ENCODE measurements at places on chromosomes 2 and 18. TPM values are rescaled to one million over a fixed set of nuclear protein-coding genes. Genes with fewer than 3 reads are reported as not detected.

Gene RNF125
- total RNA-seq: 0.63 TPM

Gene POTEI
- total RNA-seq: 7.0 TPM

Gene PMAIP1
- total RNA-seq: 9.9 TPM

Gene CTLA4
- total RNA-seq: not detected

Gene RESP18
- total RNA-seq: not detected

DNA sequence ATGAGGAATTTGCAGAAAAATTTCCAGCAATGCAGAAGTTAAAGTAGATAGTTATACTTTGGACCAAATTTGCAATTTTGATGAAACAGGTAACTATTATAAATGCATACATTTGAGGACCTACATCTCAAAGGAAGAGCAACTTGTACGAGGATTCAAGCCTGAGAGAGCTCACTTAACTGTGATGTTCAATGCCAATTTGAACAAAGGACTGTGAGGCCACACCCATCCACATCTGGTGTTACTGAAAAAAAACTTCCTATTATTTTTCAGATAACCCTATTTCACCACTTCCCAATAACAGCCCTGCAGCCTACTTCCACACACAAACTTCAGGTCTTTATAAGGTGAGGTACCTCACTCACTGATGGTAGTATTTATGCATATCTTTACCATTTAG is 203.5 kb upstream of the NABP1 start:
- no peak for DNase-seq

DNA sequence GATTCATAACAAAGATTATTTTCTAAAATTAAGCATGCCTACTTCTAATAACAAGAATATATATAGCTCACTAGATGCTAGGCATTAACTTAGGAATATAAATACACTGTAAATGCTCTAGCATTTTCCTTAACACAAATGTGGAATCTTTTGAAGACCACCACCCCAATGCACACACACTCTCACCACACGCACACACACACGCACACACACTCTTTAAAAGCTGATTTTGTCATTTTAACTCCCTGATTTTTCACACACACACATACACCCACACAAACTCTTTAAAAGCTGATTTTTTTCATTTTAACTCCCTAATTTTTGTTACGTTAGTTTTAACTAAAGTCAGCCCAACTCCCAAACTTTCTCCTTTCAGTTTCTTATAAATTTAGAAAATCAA is 3.0 kb downstream of the COL5A2 start:
- DNase-seq: no peak

DNA sequence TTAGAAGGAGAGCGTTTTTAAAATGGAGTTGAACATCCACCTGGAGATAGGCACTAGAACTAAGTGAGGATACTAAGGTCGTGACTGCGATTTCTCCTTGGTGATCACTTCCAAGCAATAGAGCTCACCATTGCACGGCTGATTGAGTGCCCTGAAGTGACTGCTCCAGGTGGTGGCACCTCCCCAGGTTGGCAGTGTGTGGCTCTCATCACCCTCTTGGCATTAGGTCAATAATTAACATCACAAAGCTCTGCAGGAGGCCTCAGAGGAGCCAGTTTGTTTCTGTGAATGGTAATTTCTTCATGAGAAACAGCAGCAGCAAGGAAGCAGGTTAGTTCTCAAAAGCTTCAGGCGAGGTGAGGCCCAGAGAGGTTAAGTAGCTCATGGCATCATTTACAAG is 259.6 kb downstream of the CLIP4 start:
- no peak for DNase-seq

DNA sequence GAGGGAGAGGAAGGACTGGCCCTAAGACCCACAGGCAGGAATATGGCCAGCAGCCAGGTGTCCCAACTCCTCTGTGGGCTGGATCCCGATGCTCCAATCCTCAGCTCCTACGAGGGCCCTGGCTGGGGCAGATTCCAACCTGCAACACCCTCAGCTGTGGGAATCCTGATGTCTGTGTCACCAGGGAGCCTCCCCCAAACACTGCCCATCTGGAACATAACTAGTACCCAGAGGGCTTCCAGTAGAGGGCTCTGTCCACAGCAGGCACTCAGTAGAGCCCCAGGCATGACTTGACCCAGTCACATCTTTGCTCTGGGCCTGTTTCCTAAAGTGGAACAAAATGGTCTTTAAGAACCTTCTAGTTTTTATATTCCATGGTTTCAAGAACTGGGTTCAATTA is 20.6 kb upstream of the LOXHD1 start:
- no peak for DNase-seq

DNA sequence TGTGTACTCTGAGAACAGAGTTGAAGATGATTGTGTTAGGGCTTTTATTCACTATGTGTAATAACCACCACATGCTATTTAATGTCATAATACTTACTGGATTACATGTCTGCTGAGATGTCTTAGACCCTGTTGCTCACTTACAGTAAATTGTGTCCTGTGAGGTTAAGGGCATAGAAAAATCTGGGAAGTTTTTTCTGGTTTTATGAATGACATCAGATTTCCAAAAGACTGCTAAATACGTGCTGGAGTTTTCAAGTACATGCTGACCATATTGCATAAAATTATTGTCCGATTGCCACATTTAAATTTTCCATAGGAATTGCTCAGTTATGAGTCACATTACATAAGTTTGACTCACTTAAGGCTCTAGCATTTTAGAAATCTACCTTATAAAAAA is 96.7 kb upstream of the COL5A2 start:
- no peak for DNase-seq

DNA sequence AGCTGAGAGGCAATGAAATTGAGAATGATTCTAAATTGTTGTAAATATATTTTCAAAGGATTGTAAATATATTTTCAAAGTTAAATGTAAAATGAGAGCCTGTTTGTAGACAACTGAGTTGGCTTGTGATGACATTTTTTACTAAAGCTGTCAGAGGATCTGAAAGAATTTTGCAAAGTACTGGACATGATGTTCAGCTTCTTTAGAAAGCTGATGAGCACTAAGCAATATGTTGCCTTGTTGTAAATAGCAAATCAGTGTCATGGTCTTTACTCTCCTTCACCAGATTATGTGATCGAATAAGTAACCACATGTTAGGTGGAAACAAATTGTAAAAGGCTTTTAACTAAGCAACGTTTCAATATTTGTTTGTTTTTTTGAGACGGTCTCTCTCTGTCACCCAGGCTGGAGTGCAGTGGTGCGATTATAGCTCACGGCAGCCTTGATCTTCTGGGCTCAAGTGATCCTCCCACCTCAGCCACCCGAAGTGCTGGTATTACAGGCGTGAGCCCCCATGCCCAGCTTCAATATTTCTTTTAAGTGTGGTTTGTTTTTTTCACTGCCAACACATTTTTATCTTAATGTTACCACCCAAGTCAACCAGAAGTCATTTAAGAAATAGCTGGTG is 44.0 kb downstream of the E2F6 start:
- no peak for DNase-seq

- DNase-seq: no peak
Observed at GRCh38 chr2:220227266-220227920, 600.0 kb downstream of the SLC4A3 start.

- no peak for DNase-seq
Observed at GRCh38 chr2:169131587-169132512, 62.5 kb downstream of the DHRS9 start.

DNA sequence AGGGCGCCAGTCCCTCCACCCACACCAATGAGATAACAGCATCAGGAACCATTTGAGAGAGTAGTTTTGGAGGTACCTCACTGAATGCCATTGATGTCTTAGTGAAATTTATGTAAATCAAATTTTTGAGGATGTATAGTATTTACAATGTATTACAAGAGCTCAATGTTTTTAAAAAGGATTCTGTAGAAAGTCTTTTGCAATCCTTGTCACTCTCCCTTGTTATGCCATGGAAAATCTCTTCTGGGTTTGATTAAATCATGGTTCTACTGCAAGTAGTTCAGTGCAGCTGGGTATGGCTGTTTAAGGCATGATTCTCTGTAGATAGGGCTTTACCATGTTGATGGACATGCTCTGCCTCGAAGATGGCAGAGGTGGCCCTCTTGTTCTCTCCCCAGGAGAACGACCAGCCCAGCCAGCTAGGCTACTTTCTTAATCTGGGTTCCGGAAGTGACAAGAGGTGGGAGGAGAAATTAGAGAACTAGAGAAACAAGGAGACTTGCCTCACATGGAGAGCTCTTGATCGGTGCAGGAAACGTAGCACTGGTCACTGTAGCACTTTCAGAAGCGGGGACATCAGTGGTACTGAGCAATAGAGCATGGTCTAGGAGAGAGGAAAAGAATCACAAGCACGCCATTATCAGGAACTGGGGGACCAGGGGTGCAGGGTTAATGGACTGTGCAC is 202.7 kb downstream of the CLIP4 start:
- DNase-seq: no peak

GRCh38 chr18:74141667-74142066 is 6.0 kb downstream of the FBXO15 start:
- no peak for DNase-seq

DNA sequence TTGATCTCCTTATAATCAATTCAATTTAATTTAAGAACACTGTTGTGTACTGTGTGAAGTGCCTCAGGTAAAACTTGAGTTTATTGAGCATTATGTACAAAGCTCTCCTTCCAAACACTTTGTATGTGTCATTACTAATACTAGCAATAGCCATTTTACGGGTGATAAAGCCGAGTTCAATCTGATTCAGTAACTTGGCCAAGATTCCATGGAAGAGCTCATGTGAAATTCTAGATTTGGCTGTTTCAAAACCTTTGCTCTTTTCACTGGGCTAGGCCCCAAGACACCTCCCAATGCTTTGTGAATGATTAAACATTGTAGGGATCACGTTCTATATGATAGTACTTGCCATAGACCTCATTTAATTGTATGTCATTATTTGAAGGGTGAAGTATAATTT is 8.9 kb upstream of the NFE2L2 start:
- no peak for DNase-seq

GRCh38 chr2:238433300-238433915 is 6.7 kb downstream of the ASB1 start:
- DNase-seq: no peak

- DNase-seq: no peak
Observed at GRCh38 chr2:36697424-36698066, 1.0 kb downstream of the VIT start.

DNA sequence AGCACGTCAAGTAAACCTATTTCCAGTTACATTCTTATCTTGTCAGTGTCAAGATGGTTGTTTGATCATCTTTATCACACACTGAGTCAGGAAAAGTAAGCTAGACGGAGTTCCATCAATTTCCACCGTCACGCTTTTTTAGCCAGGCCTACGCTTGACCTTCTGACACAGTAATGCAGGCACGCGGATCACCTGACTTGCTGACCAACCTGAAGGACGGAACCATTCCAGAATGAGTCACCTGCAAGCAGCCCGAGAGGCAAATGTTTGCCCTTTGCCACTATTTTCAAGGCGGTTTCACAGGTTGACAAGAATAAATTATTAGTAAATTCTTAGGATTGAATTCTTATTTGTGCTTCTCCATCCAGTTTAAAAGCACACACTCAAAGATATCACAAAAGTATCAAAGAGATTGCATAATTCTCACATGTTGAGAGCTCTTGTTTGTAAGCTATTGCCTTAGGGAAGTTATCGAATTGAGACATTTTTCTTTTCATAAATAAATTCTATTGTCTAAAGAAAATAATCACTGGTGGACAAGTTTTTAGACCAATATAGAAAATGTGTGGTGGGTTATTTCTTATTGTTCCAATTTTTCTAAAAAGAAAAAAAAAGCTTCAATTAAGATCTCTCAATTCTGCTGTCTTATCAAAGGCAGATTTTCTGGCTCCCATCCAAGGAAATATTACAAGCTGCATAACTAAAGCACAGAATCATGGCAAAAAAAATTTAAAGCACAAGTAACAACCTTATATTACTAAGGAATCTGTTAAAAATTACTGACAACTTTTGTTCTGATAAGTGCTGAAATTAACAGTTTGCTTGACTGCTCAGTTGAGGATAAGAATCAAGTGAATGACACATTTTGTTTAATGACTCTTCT is 31.9 kb downstream of the UXS1 start:
- no peak for DNase-seq

DNA sequence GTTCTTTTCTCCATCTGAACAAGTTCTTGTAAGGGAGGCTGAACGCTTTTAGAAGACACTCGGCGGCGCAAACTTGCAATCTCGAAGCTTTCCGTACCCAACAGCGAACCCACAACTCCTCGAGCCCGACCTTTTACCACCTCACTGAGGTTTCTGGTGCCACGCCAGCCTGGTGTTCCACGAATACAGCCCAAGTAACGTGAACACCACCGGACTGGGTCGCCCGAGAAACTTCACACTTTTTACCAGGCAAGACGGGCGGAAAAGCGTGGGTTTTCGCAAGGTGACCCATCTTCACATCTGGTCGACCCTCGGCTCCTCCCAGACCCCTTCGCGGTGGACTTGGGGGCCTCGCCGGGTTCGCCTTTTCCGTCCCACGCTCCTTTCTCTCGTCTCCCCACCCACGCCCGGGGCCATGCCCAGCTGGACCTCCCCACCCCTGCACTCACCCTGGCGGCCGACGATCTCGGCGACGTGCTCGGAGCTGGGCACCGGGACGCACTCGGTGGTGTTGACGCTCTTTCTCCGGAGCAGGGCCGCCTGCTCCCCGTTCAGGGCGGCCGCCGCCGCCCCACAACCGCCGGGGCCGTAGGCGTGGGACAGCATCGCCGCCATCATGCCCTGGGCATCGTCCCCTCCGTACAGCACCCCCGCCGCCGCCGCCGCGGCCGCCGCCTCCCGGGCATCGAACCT is 1.2 kb downstream of the MEX3C start:
- DNase-seq: peak; percentile 41

- peak; percentile 51 for DNase-seq
Observed at GRCh38 chr18:12658426-12659138, 675 bp upstream of the SPIRE1 start.
